ENCODE measurements at places on chromosomes 12 and 14.

DNA sequence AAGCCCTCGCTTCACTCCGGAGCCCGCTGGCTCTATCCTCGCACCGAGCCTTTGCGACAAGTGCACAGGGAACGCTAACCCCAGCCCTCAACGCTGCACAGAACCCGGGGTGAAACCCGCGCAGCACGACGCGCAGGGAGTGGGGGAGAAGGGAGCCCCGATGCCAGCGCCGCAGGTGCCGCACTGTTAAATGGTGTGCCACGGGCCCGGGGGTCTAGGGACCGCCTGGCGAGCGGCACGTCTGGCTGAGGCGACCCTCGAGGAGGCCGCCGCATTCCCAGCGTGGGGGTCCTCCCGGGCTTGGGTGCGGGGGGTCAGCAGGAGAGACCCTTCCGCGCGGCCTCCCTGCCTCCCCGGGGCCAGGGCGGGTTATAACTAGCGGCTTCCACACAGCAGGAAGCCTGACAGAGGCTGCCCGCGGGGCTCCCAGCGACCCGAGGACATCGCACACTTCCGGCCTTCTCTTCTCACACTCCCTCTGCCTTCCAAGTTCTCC lies 23.8 kb upstream of the LRTM2 start:
- peak; percentile 35 for DNase-seq

GRCh38 chr12:130983328-130984017 lies 29.8 kb downstream of the ADGRD1 start:
- no peak for DNase-seq

GRCh38 chr12:86777325-86777724 lies 521.1 kb upstream of the MGAT4C start:
- no peak for DNase-seq

DNA sequence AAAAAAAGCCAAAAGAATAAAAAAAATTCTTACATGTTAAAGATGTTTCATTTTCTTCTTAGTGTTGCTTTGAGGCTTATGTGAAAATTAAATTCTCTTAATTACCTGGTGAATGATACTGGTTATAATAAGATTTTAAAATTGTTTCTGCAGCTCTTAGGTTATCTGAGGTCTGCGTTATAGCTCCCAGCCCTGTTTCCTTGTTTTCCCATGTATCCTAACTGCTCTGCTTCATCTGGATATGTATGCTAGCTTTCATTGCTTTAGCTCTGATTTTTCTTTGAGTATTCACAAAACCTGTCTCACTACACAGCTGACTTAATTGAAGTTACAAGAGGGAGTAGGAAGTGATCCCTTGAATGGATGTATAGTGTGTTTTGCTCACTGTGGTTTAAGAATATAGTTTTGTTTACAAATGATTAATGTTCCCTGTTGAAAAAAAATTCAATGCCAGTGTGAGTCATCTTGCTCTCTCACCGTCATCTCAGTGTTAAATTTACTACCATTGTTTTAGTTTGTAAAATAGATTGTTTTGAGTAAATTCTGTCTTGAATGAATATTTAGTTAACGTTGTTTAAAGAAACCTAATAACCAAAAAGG lies 26.8 kb downstream of the CPSF6 start:
- DNase-seq = no peak

- DNase-seq = no peak
Measured at GRCh38 chr12:65014504-65015271, 106.4 kb downstream of the WIF1 start.

- no peak for DNase-seq
Measured at GRCh38 chr14:29752221-29752923, 175.3 kb downstream of the PRKD1 start.
